ENCODE measurements at places on chromosomes 3 and 15.

GRCh38 chr3:126465928-126466544 is 9.7 kb downstream of the ZXDC start:
- DNase-seq = no peak

DNA sequence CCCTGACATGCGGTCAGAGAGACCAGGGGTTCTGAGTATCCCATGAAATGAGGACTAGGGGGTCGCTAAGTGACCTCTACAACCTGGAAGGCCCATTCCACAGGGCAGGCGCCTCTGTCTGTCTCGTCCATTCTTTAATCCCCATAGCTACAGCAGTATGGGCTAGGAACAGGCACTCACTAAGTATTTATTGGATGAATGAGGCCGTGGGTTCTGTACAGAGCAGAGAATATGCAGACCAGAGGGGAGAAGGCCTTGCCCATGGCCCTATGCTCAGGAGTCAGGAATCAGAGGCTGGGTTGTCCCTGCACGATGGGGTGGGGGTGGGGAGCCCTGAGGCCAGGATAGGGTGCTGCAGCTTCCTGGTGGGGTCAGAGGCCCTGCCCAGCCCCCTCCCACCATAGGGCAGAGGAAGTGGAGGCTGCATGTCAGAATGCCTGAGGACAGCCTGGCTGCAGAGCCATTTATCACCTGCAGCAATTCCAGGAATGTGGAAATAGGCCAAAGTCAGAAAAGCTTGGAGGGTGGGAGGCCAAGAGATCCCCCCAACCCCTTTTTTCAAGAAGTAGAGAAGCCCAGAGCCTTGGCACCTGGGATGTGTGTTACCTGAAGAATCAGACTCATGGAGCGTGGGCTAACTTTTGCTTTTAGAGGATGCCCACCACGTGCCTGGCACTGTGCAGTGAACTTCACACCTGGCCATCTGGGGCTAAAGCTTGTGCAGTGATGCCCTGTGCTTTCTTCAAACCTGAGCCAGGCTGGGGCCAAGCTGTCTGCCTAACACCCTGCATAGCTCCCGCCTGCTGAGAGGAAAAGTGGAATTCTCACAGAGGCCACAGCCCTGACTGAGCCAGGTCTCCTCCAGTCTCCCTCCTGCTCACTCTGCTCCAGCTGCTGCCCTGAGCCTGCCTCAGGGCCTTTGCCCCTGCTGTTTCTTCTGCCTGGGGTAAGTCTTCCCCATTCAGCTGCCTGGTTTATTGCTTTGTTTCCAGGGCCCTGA is 109.4 kb downstream of the WNT7A start:
- no peak for DNase-seq

- DNase-seq = peak; percentile 92
These were observed 55.6 kb downstream of the SMAD3 start for GRCh38 chr15:67120839-67121643.

DNA sequence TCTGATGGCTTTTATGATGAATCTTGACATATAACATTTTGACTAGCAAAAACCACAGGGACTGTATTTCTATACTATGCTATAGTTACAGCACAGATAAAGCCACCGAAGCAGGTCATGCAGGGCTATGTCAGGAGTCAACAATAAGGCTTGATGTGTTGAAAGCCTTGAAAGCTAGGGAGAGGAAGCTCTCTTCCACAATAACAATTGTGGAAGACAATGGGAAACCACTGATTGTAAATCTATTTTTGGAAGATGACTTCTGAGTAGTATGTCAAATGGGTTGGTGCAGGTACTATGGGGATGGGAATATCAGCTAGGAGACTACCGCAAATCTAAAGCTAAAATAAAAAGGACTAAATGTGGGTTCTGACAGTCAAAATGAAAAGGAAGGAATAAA is 4.0 kb upstream of the AQR start:
- DNase-seq = no peak

DNA sequence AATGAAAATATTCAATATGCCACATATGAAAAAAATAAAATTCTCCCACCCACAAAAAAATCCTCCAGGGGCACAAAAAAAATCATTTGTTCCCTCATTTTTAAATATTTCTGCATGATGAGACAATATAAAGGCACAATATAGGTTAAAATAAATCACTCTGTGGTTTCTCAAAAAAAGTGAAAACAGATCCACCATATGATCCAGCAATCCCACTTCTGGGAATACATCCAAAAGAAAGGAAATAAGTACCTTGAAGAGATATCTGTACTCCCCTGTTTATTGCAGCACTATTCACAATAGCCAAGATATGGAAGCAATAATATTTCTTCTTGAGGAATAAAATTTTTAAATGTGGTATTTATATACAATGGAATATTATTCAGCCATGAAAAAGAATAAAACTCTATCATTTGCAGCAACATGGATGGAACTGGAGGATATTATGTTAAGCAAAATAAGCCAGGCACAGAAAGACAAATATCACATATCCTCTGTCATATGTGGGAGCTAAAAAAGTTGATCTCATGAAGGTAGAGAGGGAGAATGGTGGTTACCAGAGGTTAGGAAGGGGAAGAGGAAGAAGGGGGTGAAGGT is 1.5 kb downstream of the ATP8B4 start:
- DNase-seq = no peak

DNA sequence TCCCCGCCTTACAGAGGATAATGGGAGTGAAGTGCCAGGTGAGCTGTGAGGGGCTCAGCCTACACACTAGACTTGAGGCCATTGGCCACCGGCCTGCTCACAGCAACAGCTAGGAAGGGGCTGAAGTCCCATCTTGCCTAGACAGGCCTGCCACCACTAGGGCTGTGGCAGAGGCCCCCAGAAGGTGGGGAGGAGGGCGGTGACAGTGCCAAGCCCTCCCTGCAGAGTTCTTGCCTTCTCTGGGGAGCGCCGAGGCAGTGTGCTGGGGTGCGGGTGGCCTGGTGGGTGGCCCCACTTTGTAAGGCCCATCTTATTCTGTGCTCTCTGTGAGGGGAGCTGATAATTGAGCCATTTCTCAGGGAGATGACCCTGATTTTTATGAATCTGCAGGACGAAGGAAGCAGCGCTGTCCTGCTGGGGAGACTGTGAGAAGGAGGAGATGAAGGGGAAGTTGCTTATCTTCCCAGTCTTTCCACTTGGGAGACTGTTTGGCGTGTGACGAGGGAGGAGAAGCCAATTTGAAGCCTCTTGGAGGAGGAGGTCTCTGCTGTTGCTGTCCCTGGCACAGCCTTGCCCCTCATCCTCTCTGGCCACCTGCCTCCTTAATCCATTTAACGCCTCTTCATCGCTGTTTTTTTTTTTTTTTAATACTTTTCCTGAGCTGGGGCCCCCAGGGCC is 104.3 kb downstream of the LINGO1 start:
- no peak for DNase-seq

DNA sequence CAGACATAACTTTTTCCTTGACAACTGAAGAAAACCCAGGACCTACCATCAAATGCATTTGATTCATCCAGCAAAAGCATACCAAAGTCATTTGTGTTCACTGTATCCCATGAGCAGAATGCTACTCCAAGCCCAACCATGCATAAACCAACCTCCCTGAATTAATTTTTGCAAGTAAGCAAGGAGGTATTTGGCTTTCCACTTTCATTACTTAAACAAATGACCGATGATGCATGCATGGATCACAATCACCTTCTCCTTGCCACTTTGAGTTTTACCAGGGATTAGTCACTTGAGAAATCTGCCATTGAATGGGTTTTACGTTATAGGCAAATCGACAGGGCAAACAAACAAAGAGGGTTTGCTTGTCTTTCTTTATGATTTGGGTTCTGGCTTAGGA is 214.8 kb downstream of the FMN1 start:
- DNase-seq = no peak

DNA sequence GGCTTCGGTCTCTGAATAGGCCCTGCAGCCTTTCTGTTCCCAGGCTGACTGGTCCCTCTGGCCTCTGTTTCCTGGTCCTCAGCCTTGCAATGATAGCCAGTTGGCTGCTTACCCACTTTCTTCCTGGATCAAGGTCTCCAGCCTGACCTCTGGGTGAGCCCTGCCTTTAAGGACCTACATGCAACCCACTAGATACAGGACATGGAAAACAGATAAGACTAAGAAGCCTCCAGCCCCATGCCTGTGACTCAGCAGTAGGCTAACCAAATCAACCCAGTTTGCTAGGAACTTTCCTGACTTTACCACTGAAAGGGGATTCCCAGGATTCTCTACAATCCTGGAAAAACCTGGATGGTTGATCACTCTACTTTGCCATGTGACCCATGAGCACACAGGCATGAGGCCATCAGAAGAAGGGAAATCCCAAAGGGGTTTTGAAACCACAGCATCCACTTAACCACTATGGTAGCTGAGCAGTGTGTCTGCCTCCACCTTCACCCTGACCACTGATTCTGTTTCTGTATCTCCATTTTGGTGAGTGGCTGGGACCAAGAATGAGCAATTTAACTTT is 188.1 kb downstream of the CHST2 start:
- DNase-seq = peak; percentile 17

DNA sequence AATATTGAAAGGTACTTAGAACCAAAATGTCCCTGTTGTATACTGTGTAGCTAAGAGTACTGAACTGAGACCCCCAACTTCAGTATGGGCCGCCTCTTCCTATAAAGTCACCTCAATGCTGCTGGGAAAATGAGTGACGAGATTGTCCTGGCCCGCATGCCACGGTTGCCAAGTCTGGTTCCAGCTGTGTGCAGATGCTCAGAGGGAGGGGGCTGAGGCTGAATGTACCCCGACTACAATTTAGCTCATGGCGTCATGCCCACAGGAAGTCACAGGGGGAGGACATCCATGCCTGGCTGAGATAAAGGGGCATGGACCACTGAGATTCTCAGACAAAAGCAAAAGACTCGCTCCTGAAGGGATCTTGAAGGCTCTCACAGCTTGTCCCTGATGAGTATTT is 271.1 kb downstream of the NTRK3 start:
- no peak for DNase-seq

- no peak for DNase-seq
These were observed 121.7 kb upstream of the PRR20G start for GRCh38 chr3:127409421-127410136.

DNA sequence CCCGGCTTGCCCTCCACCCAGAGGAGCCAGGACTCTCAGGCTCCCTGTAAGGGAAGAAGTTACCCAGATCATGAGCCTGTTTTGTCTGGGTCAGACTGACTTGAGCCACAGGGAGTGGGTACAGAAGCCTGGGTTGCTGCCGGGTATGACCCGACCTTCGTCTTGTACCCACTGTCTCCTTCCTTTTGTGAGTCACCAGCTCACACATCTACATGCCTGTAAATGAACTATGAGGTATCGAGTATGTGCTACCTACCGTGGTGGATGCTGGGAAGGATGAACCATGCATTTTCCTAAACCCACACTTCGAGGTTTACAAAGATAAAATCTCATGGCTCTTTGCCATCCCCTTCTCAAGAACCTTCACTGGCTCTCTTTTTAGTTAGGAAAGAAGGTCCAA is 56.9 kb downstream of the CACNA1D start:
- no peak for DNase-seq

DNA sequence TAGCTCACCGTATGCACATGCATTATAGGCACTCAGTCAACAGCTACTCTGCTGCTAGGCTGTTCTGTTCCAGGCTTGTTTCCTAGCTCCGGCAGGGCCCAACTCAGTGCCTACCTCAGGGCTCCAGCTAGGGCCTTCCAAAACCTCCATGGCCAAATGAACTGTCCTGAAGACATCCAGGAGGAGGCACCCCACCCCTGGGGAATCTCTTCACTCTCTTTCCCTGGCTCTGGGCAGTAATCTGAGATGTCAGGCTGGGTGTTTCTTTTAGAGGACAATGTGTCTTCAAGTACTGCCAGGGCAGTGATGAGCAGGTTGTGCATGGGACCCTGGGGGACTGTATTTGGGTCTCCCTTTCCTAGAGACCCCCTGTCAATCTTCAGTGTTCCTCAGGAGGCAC is 38.3 kb upstream of the TPM1 start:
- DNase-seq = no peak

GRCh38 chr3:192026661-192027060 is 565.7 kb downstream of the PYDC2 start:
- DNase-seq = no peak

DNA sequence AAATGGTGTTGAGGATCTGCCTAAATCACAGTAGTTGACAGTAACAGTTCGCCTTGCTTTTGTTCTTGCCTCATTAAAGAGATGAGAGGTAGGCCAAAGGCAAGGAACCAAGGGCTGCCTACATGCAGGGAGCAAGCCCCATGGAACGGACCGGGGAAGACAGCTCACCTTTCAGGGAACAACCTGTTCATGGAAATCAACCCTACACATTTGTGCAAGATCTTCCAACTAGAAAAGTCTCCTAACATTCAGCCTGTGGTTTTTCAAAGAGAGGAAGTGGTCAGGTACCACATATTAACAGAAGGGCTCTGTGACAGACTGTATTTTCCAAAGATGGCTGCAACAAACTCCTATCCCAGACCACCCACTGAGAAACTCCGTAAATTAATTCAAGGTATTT is 1031.8 kb upstream of the NR2F2 start:
- DNase-seq = no peak

DNA sequence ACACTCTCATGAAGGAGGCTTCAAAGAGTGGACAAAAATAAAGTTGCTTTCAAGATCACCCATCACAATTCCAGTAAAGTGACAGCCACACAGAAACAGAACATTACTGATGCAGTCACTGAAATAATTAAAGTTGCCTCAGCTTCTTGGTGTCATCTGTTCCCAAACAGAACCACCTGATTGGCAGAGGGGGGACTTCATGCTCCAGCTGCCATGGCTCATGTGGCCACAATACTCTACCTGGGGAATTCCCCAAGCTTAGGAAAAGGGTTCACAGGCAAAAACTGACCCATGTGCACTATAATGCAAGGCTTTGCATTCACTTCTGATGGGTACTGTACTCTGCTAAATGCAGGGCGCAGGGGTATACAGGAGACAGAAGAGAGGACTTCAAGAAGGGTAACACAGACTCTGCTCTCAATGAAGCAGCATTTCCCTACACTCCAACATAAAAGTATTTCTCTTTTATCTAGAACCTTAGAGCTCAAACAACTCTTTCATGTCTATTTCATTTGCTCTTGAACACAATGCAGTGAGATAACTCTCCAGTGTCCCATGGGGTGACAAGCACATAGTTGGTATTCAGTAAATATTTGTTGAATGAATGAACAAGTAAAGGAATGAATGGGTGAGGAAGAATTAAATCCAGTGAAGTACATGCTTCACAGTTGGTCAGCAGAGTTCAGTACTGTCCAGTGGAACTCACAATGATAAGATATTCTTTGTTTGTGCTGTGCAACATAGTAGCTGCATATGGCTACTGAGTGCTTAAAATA is 8.6 kb upstream of the CTNNB1 start:
- no peak for DNase-seq
